Adipose tissue (tissue), 3 donors: ENCODE measurements at places on chromosomes 13 and 19. TPM values are rescaled to one million over a fixed set of nuclear protein-coding genes. Genes with fewer than 3 reads are reported as not detected.

Gene RUBCNL
- 3.0 TPM for polyA plus RNA-seq

Gene SRRM5
- 0.22 TPM for polyA plus RNA-seq

Gene CGB8
- not detected for polyA plus RNA-seq

Gene SPTBN4
- polyA plus RNA-seq, result 1.3 TPM

Gene LGALS14
- polyA plus RNA-seq, result not detected

Gene FCAR
- polyA plus RNA-seq, result 0.26 TPM

Gene RINL
- polyA plus RNA-seq, result 13.5 TPM

Gene C19orf73
- polyA plus RNA-seq, result 5.1 TPM

Gene CEACAM3
- polyA plus RNA-seq, result 2.0 TPM

Gene FBXO27
- 3.1 TPM for polyA plus RNA-seq

Gene OR4F17
- polyA plus RNA-seq, result not detected

Gene ZNF497
- polyA plus RNA-seq, result 0.51 TPM

Gene ZNF90
- polyA plus RNA-seq, result 1.4 TPM

Gene NMRK2
- 2.9 TPM for polyA plus RNA-seq

Gene CLDND2
- 3.3 TPM for polyA plus RNA-seq

Gene KIR3DL2
- 0.06 TPM for polyA plus RNA-seq

Gene ZNF582
- 2.1 TPM for polyA plus RNA-seq

Gene PTH2
- polyA plus RNA-seq, result not detected
